ENCODE measurements at places on chromosomes 7 and 10.

DNA sequence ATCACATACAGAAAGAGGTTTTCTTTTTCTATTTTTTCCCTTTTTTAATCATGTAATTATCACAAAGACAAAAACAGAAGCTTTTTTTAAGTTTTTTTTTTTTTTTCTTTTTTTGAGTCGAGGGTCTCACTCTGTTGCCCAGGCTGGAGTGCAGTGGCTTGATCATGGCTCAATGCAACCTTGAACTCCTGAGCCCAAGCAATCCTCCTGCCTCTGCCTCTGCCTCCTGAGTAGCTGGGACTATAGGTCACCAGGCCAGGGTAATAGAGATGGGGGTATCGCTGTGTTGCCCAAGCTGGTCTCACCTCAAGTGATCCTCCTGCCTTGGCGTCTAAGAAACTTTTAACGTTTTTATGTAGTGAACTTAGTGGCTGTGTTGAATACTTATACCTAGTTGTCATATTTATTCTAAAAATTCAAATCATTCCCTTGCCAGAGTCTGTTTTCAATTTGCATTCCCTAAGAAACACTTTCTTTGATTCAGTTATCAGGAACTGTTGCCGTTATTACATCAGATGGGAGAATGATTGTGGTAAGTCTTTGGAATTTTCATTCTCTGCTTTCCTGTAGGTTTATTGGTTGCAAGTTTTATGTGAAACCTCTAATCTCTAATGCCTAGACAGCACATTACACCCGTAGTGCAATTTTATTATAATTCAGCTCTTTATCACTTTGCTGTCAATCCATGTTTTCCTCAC lies 1.3 kb downstream of the LSM8 start:
- DNase-seq: no peak

DNA sequence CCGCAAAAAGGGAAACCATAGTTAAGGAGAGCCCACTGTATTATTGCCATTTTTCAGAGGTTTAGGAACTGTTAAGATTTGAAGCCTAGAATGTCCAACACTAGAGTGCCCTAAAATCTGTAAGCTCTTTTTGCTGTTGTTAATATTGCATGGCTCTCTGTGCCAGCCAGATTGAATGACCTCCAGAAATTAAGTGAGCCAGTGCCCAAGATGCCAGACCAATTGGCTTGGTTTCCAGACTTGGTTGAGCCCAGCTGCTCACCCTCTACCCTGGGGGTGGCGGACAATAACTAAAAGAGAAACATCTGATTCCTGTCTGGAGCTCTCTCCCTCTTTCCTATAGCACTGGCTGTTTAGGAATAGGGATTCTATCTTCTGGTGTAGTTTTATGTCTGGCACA lies 340.1 kb downstream of the PHF14 start:
- no peak for DNase-seq

GRCh38 chr10:79274279-79275104 lies 72.8 kb upstream of the PPIF start:
- no peak for DNase-seq

DNA sequence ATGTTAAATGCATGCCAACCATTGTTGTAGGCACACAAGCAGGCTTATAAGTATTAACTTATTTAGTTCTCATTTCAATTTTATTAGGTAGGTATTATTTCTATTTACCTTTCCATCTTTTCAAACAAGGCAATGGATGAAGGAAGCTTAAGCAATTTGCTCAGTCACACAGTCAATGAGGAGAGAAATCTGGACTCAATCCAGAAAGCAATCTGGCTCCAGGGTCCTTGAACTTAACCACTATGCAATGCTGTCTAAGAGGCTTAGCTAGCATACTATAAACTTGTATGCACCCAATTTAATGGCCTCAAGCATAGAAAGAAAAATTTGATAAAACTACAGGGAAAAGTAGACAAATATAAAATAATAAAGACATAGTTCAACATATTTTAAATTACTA lies 88.6 kb downstream of the VWDE start:
- DNase-seq: no peak

GRCh38 chr10:22518167-22518724 lies 172.9 kb downstream of the SPAG6 start:
- DNase-seq: no peak

GRCh38 chr10:92180399-92180798 lies 110.5 kb downstream of the CPEB3 start:
- no peak for DNase-seq

- DNase-seq: no peak
These were observed 153.0 kb downstream of the PLCE1 start for GRCh38 chr10:94146746-94147145.

GRCh38 chr10:63431962-63432797 lies 33.6 kb downstream of the JMJD1C start:
- no peak for DNase-seq

- DNase-seq: no peak
These were observed 66.7 kb downstream of the EMX2 start for GRCh38 chr10:117609095-117609795.

DNA sequence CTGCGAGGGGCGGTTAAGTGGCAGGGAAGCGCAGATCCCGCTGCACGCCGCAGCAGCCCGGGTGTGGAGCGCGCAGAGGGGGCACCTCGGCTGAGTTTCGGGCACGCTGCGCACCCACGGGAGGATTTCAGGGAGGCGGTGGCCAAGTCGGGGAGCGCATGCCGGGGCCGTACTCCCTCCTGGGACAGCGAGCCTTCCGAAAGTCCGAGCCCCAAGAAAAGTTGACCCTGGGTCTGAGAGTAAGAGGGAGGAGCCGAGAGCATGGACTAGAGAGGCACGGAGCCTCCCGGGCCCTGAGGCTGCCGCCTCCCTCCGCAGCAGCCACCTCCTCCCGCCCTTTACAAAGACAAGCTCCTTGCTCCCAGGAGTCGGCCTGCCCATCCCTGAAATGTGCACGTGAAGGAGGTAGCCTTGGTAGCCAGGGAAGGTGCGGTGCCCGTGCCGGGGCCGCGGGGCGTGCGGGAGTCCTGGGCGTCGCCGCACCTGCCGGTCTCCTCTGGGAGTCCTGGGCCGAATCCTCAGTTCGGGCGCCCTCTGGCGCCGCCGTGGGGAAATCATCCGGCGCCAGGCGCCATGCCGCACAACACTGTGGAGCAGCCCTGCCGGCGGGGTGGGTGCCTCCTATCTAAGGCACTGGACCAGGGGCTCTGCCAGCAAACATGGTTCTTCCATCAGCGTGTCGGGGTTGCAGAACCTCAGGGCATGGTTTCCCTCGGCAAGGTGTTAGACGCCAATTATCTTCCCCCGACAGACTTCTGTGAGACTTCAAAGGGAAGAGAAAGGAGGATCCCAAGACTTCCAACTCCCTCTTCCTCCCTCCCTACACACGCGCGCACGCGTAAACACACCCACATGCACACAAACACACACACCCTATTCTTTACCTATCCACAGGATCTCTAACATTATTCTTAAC lies 104.0 kb downstream of the TRIL start:
- peak; percentile 48 for DNase-seq

DNA sequence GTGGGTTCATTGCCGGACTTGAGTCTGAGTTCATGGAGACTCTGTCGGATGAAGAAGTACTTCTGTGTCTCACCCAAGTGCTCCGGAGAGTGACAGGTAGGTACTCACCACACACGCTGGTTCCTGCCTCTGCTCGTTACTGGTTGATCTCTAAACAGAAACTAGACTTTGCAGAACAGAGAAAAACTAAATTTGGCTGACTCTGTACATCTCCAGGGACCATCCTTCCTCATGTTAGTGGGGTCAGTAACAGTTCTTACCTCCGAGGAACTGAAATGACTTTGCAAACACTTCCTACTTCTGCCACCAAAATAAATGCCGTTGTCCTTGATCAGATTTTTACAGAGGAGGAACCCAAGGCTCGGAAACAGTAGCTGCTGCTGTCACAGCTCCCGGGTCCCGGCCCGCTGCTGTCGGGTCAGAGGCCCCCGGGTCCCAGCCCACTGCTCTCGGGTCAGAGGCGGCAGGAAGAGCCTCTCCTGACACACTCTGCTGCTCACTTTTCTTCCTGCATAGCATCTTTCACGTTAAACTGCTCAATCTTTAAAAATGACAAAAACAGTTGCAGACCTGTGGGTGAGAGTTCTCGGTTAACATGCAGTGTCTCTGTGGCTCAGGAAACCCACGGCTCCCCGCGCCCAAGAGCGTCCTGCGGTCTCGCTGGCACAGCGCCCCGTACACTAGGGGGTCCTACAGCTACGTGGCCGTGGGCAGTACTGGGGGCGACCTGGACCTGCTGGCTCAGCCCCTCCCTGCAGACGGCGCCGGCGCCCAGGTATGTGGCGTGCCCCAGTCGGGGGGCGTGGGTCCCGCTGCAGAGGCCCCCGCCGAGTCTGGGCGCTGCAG lies 4.8 kb upstream of the MTG1 start:
- DNase-seq: no peak

DNA sequence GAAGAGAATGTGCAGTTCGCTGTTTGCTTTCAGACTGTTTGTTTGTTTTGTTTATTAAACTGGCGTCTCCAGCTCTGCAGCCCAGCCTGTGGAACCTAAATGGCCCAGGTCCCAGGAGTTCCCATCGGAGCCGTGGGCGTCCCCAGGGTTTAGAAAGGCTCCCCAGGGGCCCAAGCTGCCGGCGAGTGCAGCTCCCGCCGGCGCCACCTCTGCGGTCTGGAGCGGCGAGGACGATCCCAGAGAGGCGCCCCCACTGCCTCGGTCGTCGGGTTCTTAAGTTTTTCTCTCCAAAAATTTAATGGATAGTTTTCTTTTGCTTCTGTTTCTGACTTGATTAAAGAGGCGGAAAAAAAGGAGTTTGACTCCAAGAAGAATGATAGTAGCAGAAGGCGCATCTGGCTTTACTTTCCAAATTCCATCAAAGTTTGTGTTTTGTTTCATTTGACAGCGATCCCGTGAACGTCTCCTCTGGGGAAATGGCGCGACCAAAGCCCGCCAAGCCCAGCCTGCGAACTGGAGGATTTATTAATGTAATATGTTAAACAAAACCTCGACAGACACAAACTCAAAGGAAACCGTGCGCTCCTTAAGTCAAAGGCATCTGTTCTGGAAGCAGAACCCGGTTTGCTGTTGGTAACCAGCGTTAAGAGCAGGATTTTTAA lies 718 bp upstream of the FZD1 start:
- DNase-seq: no peak

DNA sequence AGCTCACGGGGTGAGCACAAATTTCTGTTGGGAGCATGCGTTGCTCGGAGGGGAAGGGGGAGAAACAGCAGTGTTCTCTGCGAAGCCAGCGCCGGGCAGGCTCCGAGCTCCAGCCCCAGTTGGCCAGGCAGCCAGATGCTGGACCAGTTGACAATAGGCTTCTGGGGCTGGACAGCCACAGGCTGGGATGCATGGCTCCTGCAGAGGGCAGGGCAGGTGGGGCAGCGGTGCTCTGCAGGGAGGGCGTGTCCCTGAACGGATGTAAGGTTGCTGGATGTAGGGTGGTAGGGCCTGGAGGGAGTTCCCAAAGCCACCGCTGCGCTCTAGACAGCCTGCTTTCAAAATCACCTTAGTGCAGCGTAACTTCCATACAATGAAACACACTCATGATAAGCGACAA lies 574.9 kb downstream of the GLRX3 start:
- no peak for DNase-seq

DNA sequence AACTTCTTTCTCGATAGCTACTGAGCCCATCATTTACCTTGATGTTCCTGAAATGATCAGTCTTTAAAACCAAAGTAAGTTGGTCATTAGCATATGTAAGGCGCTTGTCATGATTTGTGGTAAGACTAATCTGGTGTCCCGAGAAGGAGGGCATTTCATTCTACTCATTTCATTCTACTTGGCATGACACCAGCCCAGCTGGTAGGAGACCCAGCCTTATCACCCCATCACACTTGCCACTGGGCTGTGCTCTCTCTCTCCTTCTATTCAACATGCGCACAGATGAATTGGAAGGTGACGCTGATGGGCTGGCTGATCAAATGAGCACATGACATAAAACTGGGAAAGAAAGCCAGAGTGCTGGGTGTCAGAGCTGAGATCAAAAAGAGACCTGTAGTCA lies 65.7 kb downstream of the CRTAC1 start:
- DNase-seq: no peak

GRCh38 chr7:45712872-45713668 lies 138.9 kb downstream of the ADCY1 start:
- DNase-seq: no peak

DNA sequence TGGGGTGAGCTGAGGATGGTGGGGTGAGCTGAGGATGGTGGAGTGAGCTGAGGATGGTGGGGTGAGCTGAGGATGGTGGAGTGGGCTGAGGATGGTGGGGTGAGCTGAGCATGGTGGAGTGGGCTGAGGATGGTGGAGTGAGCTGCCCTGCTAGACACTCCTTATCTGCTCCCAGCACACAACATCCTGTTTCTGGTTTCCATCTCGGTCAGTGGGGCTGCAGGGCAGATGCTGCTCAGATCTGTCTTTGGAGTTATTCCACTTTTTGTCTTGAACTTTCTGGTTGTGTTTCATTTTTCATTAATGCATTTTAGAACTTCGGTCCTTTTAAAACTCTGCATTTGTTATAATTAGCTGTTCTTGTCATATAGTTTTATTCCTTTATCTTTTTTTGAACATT lies 67.9 kb upstream of the ANTXRL start:
- DNase-seq: no peak

GRCh38 chr7:39465055-39465929 lies 100.9 kb upstream of the YAE1 start:
- DNase-seq: no peak

GRCh38 chr10:119502209-119502608 lies 40.3 kb downstream of the RGS10 start:
- DNase-seq: peak; percentile 54

- no peak for DNase-seq
These were observed 58.4 kb upstream of the FGL2 start for GRCh38 chr7:77258014-77258413.

DNA sequence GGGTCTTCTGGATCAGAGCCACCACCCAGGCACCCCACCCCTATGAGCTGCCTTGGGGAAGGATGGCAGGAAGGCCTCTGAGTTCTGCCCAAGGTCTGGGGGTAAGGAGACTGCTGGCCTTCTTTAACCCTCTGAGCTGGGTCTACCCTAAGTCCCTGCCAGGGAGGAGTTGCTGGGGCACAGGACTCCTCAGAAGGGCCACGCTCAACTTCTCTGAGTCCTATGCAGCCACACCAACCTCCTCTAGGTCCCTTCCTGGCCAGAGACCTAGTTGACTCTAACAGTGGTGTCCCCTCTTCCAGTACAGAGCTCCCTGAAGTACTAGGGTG lies 2.6 kb upstream of the NEURL1 start:
- DNase-seq: no peak

- no peak for DNase-seq
These were observed 29.8 kb upstream of the WAC start for GRCh38 chr10:28503114-28503513.

DNA sequence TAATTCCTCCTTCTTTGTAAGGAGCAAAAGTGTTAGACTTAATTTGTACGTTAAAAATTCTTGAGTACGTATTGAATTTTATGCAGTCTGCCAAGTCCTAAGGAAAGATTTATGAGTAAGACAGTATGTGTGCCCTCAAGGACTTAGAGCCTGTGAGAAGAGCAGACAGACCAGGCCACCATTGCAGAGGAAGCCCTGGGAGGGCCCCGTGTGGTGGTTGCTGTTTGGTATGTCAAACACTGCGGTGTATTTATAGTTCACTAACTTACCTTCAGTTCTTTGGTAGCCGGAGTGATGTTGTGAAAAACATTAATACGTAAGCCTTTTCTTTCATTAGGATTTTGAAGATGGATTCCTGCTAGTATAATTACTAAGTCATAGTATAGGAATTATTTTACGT lies 82.9 kb downstream of the GALNT11 start:
- DNase-seq: no peak

All from activated T-cell treated with anti-CD3 and anti-CD28 coated beads for 4 hours (primary cell).